ENCODE measurements at places on chromosomes 11 and 22.

GRCh38 chr22:35888181-35888870 is 140.3 kb downstream of the RBFOX2 start:
- DNase-seq: no peak

GRCh38 chr11:37914859-37915258 is 1316.8 kb upstream of the RAG2 start:
- DNase-seq: no peak

DNA sequence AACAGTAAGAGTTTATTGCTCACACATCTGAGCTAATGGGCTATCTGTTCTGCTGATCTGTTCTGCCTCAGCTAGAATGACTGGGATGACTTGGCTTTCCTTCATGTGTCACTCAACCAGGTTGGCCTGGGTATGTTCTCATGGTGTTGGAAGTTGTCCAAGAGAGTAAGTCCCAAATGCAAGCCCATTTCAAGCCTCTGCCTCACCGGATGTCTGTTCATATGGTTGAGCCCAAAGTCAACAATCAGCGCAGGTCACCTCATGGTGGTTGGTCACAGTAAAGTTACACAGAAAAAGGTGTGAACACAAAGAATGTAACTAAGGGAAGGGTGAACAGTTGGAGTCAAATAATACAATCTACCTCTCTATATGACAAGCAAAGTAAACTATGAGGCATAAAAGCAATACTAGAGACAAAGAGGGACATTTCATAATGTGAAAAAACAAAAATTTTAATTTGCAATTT is 1.9 kb downstream of the GDPD4 start:
- no peak for DNase-seq

DNA sequence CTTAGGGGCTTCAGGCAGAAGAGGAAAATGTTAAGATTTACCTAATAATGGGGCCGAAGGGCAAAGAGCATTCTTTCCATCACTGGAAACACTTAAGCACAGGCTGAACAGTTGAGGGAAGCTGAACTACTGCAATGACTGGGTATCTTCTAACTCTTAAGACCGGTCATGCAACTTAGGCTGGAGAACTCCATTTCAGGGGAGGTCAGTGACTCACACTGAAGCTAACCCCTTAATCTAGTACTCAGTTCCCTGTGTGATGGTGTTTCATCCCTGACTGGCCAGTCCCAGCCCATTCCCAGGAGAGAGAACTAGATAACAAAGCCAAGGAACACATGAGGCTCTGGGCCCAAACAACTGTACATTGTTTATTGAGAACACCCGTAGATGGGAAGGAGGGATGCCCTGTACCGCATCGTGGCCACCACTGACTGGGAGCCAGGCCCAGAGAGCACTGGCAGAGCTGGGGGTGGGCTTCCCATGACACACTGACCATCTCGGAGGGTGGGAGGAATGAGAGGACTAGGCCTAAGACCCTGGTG is 10.5 kb downstream of the RPL27A start:
- DNase-seq: no peak

- no peak for DNase-seq
Measured at GRCh38 chr11:68128682-68129327, 7.6 kb upstream of the CHKA start.

DNA sequence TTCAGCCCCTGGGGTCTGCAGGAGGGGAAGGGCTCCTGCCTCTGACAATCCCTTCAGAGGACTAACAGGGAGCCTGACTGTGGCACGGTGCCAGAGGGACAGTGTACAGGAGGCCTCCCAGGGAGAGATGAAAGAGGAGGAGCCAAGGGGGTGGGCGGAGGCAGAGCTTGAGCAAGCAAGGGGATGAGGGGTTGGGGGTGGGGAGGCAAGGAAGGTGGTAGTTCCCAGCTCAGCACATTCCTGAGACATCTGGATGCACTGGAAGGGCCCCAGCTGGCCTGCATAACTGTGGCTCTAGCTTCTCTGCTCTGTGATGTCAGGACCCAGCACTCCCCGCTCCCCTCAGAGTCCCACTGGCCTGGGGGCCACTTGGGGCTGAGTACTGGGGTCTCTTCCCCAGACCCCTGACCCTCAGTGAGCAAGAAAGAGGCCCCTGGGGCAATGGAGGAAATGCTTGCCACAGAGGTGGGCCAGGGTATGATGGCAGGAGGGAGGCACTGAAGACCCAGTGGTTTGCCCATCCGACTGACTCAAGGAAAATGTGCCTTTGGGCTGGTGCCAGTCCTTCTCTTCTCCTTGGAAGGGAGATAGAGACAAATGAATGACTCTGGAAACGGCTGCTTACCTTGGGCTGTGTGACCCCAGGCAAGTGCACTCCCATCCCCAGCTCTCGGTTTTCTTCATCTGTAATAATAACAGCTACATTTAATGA is 13.3 kb downstream of the CREB3L1 start:
- DNase-seq: no peak

DNA sequence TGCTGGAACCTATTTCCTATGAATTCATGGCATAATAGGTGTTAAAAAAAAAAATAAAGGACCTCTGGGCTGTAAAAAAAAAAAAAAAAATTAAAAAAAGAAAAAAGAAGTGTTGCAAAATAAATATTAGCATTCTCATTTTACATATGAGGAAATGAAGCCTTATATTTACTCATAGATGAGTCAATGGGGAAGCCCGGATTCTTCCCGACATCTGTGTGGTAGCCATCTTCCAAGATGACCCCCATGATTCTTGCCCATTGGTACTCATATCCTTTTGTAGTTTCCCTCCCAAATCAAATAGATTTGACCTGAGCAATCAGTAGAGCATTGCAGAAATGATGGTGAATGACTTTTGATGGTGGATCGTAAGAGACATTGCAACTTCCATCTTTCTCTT is 3.0 kb upstream of the SWAP70 start:
- DNase-seq: no peak
